Esophagus mucosa (tissue), 1 donor: ENCODE measurements at places on chromosomes 1 and 21. TPM values are rescaled to one million over a fixed set of nuclear protein-coding genes. Genes with fewer than 3 reads are reported as not detected.

Gene FABP3
- total RNA-seq: 0.36 TPM

Gene BCL2L15
- 8.4 TPM for total RNA-seq

Gene TNFAIP8L2
- total RNA-seq: not detected

Gene CRP
- not detected for total RNA-seq

- ATAC-seq: no peak
Measured at GRCh38 chr1:92037400-92037799, 7.6 kb downstream of the EPHX4 start.

DNA sequence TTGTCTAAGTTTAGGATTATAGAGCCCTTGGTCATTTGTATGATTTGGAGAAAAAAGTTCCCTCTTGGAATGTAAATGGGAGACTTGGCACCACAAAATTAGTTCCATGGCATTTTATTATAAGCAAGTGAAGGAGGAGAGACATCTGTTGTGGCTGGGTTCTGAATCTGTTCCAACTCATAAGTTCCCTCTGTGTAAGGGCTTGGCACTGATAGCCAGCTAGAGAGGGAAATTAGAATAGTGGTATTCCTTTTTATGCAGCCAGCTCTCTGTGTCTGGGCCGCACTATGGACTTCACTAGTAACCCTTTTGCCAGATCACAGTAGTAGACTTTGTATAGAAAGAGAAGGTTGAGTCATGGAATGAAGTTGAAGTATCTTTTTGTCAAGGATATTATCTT is 31.1 kb downstream of the GNAI3 start:
- ATAC-seq: no peak

DNA sequence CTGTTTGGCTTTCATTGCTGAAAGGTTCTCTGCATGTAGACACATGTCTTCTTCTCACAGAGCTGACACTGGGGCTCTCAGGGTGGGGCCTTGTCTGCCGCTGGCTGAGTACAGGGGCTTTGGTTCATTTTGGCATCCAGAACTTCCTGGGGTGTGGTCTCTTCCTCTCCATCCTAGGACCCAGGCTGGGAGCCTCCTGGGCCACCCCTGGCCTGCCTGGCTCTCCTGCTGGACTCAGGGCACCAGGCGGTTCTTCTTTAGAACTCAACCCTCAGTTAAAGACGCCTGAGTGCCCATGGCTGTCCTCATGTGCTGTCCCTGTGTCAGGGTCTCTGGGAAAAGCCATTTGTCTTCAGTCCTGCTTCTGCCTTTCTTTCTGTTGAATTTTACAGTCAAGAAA is 5.5 kb upstream of the KRTAP10-5 start:
- no peak for ATAC-seq
